ENCODE measurements at places on chromosomes 11 and 22.

DNA sequence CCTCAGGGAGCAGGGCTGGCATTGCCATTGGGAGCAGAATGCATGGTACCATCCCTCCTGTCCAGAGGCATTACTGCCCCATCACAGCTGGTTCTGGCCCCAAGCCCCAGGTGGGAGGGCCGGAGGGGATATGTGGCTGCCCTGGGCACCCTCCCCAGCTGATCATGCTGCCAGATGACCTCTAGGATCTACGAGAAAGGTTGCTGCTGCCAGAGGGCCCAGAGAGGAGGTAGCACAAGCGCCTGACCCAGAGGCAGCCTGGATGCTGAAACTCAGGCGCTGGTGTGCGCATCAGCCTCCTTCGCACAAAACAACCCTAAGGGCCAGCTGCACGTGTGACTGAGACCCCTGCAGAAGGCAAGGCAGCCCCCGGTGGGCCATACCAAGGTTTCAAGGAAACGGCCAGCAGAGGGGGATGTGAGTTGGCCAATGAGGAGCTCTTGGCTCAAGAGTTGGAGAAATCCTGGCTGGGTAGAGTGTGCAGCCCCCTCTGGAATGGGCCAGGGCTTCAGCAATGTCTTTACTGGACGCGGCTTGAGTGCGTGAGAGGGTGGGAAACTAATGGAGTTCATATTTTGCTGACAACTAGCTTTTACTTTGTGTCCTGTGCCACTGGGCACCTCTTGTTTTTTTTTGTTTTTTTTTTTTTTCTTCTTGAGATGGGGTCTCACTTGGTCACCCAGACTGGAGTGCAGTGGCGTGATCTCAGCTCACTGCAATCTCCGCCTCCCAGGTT, 88.3 kb upstream of the PARVA start:
- no peak for DNase-seq

GRCh38 chr11:126929179-126930061, 71.2 kb downstream of the KIRREL3 start:
- DNase-seq, result no peak

DNA sequence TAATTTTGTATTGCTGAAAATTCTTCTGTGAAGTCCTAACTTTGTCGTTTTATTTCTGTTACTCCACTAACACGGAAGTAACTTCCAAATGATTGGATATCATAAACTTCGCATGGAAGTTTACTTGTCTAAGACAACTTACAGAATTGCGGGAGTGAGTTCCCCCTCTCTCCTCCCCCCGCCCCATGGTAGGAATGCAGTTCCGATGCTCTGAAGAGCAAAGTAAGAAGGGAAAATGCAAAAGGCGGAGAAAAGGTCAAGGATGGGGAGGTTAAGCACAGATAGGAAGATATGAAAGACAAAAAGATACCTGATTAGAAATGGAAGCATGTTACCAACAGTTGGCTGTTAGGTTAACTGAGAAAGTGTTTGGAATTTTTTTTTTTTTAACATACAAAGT, 1.3 kb downstream of the EIF3M start:
- DNase-seq, result no peak

GRCh38 chr11:5226732-5227310, at the start of gene HBB:
Gene HBB, minus strand, starts transcription at chr11:5227071. Its CDS starts 50 bp downstream, at chr11:5227021.
- DNase-seq, result no peak

DNA sequence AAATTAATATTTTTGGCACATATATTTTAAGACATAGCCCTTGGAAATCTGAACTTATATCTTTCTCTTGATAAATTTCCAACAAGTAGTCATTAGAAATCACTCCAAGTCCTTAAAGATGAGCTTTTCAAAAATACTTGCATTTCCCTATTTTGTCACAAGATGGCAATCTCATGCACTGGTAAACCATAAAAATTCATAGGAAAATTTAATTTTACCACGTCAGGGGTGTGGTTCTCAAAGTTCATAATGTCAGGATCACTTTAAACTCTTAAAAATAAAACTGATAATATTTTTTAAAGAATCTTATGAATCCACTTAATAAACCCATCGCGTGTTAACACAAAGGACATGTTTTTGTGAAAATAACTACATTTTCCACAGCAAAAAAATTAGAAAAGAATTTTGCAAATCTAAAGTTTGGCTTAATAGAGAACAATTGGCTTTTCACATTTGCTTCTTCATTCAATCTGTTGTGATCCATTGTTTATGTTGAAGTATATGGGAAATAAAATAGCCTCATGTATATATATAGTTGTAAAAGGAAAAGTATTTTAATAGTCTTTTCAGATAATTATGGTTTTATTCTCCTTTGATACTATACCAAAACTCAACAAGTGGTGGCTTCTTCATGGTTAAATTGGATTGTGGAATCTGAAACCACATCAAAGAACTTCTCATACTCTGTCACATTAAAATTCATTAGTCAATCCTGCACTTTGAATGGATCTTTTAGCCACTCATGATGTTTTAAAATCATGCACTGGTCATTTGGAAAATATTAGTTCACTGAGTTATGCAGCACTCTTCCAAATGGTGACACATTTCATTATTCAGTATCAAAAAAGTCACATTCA, 169.1 kb downstream of the CADM1 start:
- DNase-seq, result no peak

GRCh38 chr22:36411589-36412258, 24.0 kb upstream of the MYH9 start:
- DNase-seq, result no peak

GRCh38 chr11:1073261-1073724, 1.4 kb upstream of the MUC2 start:
- peak; percentile 65 for DNase-seq

- DNase-seq, result no peak
Observed at GRCh38 chr11:78655561-78655960, 80.9 kb upstream of the NARS2 start.

DNA sequence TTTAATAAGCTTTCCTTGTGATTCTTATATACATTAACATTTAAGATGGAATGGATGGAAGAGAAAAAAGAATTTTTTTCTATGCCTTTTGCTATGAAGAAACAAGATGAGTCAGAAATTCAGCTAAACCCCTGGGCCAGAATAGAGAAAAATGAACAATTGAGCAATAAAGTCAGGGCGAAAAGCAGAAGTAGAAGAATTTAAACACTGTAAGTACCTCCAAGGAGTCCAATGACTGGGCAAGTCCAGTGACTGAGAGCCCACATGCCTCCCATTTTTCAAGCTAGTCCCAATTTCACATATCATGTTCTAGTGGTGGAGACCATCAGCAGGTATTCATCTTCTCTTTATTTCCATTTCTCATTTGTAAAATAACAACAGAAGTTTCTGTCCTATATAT, 18.6 kb upstream of the APLP2 start:
- DNase-seq, result no peak

- peak; percentile 69 for DNase-seq
Observed at GRCh38 chr22:20531404-20532201, 24.2 kb downstream of the MED15 start.

GRCh38 chr11:2741006-2741376, 41.2 kb upstream of the KCNQ1OT1 start:
- DNase-seq, result no peak

DNA sequence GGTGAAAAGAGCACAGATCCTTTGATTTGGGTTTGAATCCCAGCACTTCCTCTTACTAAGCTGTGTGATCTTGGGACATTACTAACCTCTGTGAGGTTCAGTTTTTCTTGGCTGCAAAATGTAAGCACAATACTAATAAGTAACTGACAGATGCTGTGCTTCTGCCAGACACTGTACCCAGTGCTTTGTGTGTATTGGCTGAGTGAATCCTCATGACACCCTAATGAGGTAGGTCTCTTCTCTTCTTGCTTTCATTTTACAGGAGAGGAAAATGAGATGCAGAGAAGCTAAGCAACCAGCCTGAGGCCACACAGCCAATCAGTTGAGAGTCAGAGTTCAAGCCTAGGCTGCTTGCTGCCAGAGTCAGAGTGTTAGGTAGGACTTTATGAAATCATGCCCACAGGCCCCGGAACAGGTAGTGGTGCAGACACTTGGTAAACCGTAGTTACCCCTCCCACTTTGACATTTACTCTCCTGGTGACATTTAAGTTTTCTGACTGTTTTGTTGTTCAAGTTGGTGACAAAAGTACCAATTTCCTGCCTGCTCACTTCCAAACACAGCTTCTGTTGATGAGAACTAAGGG, 21.2 kb downstream of the PTPRJ start:
- no peak for DNase-seq

GRCh38 chr22:48705917-48706605, 1121.6 kb downstream of the BRD1 start:
- no peak for DNase-seq

DNA sequence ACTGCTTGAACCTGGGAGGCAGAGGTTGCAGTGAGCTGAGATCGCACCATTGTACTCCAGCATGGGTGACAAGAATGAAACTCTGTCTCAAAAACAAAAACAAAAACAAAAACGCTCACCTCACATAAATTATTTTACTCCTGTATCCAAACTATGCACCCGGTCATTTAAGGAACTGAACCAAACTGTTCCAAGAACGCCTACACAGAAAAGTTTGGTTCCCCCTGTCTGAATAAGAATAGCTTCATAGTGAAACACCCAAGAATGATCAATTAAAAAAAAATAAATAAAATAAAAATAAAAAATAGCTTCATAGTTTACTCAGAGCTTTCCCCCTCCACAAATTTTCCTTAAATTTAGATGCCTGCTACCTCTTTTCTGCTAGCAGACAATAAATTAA, 13.7 kb downstream of the NUP98 start:
- DNase-seq, result no peak

DNA sequence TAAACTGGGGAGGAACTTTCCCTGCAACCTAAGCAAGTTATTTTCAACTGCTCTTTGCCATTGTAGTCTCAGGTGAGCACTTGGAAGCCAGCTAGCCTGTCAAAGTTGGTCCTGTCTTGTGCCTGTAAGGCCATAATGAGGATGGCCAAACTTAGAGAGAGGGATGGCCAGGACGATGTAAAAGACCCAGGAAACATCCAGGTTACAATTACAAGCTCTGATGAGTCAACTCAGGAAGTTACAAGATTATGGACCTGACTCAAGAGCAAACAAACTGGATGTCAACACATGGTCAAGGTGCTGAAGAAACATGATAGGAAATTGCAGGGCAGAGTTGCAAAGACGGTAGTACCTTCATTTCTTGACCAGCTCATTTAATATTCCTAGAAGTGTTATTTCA, 1.6 kb downstream of the GTPBP1 start:
- no peak for DNase-seq

DNA sequence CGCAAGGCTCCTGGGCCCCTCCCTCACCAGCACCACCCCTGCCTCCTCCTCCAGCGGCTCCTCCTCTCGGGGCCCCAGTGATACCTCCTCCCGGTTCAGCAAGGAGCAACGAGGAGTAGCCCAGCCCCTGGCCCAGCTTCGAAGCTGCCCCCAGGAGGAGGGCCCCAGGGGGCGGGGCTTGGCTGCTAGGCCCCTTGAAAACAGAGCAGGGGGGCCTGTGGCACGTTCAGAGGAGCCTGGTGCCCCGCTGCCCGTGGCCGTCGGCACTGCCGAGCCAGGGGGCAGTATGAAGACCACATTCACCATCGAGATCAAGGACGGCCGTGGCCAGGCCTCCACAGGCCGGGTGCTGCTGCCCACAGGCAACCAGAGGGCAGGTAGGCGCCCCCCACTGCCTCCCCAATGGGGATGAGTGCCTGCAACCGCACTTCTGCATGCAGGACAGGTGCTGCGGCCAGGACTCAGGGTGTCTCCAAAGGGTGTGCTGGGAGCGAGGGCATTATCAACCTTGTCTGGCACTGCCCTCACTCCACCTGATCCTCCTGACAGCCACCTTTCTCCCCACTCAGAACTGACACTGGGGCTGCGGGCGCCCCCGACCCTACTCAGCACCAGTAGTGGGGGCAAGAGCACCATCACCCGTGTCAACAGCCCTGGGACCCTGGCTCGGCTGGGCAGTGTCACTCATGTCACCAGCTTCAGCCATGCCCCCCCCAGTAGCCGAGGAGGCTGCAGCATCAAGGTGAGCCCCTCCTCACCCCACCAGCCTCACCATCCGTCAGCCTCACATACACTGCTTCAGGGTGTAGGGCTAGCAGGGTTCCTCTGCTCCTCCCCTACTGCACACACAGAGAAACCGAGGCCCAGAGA, 10.2 kb downstream of the SMTN start:
- no peak for DNase-seq

GRCh38 chr11:125416981-125417935, 78.8 kb downstream of the FEZ1 start:
- no peak for DNase-seq
